ENCODE measurements at places on chromosomes 5 and 9.

DNA sequence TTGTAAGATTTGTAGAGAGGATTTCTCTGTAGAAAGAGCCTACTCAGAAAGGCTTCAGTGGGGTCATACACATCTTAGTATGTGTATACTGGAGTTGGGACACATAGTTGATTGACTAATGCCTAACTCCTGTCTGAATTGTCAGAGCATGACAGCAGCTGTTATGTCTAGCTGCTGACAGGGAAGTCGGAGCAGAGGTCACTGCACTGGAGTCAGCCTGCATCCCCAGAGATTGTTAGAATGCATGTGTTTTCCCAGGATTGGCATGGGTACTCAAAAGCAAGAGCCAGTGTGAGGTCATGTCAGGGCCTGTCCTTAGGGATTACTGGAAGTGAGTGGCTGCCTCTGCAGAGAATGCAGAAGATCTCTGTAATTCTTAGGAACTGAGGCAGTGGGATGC, 82.7 kb downstream of the ITGA1 start:
- DNase-seq = no peak

DNA sequence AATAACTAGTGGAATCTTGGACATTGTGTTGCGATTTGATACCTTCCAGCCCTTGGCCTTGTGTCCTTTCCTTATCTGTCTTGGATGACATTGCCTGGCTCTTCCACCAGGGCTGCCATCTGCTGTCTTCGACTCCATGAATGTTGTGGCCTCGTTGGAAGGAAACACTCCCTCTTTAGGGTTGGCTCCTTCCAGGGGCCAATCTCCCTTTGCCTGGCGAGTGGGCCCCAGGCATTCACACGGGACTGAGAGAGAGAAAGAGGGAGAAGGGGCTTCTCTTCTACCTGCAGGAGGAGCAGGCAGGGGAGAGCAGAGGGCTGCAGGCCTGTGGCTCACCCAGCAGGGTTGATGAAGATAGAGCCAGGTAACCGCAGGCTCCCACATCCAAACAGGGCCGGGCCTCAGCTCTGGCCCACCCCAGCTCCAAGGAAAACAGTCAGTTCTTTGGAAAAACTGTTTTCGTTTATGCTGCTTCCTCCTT, 31.3 kb downstream of the FGF1 start:
- DNase-seq = no peak

GRCh38 chr5:1685066-1685465, 114.6 kb downstream of the MRPL36 start:
- DNase-seq = peak; percentile 35

GRCh38 chr5:167771571-167771970, 519.9 kb upstream of the WWC1 start:
- no peak for DNase-seq

DNA sequence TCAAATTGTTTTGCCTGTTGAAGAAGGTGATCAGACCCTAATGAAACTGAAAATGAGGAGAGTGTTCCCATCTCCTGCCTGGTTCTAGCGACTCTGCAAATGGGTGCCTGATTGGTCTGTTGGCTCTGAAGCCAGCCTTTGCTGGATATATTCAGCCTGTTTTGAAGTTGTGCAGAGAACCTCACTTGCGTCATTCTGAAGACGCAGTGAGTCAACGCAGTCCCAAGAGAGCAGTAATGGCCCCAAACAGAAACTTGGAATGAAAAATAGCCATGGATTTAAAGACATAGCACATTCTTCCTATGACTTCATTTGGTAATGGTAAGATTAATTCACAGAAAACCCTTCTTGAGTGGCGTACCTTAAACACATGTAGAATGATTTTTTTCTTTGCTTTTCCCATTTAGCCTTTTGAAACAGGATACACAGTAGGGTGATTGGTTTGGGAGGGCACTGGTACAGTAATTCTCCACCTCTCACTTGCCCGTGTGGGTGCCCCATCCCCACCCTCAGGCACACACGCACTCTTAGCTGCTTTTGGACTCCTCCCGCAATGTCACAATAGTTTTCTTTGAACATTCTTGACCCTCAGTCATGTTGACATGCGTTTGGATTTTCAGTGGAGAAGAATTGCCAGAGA, 54.1 kb upstream of the ABL1 start:
- no peak for DNase-seq

GRCh38 chr9:1619915-1620710, 395.0 kb upstream of the SMARCA2 start:
- peak; percentile 10 for DNase-seq

DNA sequence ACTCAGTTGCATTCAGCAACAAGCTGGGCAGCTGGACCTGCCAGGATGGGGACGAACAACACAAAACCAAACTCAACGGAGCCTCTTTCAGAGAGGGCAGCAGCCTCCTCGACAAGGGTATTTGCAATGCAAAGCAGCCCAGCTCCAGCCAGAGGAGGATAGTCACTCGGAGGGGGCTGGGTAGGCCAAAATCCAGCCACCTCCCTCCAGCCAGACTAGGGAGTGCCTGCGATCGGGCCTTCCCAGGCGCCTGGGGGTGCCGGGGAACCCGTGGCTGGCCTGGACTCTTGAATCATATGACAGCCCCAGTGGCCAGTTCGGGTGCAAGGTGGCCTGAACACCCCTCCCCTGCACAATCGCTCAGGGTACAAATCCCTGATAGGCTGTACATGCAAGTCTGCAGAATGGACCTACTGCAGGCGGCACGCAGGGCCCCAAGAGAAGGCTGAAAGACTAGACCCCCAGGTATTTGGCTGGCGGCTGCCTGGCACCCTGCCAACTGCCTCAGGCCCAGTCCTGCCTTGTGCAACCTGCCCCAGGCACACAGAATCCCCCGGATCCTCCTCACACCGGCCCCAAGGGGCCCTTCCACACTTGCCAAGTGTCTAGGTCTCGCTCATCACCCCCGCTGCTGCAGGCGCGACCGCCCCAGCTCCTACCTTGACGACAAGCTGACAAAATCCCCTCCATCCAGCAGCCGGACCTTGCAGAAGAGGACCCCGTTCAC, 1.3 kb downstream of the EEIG1 start:
- DNase-seq = peak; percentile 79

DNA sequence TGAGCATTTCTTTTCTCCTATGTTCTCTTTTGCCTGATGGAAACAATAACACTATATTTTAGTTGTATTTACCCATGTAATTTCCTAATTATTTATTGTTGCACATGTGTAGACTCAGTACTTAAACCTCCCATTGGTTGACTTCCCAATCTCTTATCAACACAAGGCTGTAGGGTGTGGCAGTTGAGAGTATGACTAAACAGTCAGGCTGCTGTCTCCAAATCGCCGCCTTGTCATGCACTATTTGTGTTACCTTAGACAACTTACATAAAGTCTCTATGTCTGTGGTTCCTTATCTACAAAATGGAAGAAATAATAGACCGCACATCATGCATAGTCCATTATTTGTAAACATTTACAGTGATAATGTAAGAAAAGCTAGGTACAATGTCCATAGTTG, 68.9 kb upstream of the EFNA5 start:
- DNase-seq = no peak

DNA sequence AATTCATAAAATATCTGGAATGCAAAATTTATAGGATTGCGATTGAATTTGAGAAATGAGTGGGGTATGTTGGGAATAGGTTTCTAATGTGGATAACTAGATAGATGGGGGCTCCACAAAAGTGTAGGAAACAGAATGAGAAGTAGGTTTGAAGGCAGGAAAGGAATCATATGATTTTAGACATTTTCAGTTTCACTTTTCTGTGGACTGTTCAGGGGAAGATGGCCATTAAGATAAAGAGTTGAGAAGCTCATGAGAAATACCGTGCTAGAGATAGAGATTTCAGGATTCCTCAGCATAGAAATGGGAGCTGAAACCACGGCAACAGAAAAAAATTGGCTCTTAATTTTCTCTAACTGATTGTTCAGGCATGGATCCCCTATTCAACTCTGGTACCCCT, 163.4 kb upstream of the CD180 start:
- no peak for DNase-seq

DNA sequence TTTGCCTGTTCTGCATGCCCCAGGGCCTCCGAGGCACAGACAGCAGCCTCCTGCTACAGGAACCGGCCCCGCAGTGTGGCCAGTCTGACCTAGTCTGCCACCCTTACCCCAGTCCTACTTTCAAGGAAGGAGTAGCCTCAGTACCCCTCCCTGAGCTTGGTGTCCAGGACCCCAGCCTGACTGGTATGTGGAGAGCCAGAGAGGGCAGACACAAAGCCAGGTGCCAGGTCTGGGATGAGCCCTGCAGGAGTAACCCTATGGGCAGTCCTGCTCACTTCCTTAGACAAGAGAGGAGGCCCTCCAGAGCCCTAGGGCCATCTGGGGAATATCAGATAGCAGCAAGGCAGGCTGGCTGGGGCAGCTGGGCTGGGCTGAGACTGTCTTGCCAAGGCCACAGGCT, 67.8 kb downstream of the NRG2 start:
- no peak for DNase-seq

DNA sequence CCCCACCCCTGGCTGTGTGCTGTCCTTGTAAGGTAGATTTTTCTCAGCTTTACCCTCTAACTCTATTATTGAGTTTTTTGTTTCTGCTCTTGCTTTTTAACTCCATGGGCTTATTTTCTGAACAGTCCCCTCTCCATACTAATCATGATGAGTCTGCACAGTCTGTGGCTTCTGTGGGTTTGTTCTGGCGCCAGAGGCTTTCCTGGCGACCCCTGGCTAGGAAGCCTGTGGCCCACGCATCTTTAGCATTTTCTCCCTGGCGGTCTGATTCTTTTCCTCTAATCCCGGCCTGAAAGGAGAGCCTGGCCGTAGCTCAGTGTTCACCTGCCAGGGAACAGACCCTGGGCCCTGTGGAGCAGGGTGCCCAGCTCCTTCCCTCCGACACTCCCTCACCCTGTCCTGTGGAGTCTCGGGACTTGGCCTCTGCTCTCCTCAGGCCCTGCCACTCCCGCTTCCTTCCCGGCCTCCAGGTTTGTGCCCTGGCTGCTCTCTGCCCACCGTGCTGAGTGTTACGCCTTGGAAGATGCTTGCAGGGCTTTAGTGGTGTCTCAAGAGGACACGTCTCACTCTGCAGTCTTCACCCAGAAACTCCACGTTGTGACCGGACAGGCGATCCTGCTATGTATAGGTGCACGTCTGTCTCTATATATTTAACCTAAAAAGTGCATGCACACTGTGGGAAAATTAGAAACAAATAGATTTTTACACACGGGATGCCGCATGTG, 31.7 kb upstream of the LRRC14B start:
- DNase-seq = no peak

DNA sequence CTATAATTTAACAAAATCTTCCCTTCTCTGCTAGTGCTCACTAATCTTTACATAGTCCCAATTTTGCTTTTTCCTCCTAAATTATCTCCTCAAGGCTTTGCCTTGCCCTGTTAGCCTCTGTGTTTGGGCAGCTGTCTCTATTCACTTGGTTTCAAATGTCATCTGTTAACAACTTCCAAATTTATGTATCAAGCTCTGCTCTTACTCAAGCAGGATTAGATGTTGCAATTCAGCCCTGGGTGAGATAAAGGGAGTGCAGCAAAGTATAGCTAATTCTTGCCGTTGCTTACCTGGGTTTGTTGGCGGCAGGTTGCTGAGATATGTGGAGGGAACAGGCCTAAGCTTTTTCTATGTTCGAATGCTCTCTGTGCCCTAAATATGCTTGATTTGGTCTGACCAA, 483.8 kb downstream of the DMAC1 start:
- no peak for DNase-seq

All from MM.1S (cell line).